ENCODE measurements at places on chromosomes 5 and 9. TPM values are rescaled to one million over a fixed set of nuclear protein-coding genes. Genes with fewer than 3 reads are reported as not detected.

PLPPR1 gene
- polyA plus RNA-seq = 1.4 TPM

DNA sequence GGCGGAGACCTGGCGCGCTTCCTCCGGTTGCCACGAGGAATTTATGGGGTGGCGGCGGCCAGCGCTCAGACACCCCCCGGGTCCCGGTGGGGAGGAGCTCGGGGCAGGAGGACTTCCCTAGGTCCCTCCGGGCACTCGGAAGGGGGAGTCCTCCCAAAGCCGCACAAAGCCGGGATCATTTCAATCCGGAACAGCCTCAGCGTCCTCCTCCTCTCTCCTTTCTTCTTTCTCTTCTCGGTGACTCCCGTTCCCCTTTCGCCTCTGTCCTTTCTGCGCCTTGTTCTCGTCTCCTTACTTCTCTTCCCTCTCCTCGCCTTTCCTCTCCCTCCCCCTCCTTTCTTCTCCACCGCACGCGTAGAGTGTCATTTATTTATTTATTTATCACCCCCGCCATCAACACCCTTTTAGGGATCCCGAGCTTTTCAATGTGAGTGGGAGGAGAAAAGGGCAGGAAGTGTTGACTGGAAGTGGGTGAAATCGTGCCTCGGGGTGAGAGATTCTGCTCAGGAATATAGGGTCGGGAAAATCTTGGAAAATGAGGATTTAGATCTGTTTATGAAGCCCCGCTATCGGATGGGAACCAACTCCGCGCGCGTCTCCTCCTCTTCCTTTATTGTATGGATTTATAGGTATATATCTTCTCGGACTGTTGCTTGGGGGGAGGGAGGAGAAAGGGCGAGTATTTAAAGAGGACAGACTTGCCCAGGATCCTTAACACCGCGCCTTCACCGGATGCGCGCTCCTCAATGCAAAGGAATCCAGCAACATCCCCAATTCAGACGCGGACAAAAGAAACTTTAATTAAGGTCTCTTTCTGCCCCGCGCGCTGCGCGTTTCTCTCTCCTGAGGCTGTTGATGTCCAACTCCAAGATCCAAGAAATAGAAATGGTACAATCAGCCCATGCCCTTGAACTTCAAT is 2.0 kb upstream of the ZNF462 start:
- H3K27me3 ChIP-seq = no peaks in the 10 kb centered on the region
- peak overlapping the region; percentile 68 for H3K4me3 ChIP-seq
- peaks cover 9% of the 10 kb centered on the region for H3K4me1 ChIP-seq
- H3K36me3 ChIP-seq = no peaks in the 10 kb centered on the region

GRCh38 chr5:13943676-13944075 is 812 bp downstream of the DNAH5 start:
- no peaks in the 10 kb centered on the region for H3K36me3 ChIP-seq
- H3K27me3 ChIP-seq = no peaks in the 10 kb centered on the region
- no peak for DNase-seq
- H3K4me3 ChIP-seq = no peak overlapping the region
- no peak overlapping the region for H3K27ac ChIP-seq
- no peaks in the 10 kb centered on the region for H3K4me1 ChIP-seq

GRCh38 chr9:75692309-75692708 is 198.2 kb upstream of the PCSK5 start:
- H3K4me3 ChIP-seq = no peak overlapping the region
- H3K36me3 ChIP-seq = no peaks in the 10 kb centered on the region
- no peak overlapping the region for H3K27ac ChIP-seq

DNA sequence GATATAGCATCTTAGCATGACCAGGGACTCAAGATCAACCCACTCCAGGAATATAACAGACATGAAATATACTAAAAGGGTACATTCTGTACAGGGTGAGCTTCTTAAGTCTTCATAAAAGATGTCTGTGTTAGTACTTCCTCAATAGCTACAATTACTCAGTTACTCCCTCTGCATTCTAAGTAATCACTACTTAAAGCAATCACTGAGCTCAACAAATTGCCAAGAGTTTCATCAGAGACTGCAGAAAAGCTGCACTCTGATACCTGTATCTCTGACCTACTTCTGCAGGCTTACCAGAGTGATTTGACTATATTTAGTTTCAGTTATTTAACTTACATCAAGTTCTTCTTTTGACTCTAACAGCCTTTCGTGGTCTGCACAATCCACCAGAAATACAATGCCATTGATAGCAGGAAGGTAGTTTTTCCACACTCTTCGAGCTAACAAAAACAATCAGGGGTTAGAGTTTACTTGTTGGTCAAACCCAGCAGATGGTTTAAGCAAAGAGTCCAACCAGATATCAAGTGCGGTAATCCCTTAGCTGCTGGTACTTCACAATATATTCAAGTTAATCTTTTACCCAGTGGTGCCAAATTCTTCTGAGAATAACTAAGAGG is 23.3 kb downstream of the SAR1B start:
- H3K4me1 ChIP-seq = no peaks in the 10 kb centered on the region
- H3K36me3 ChIP-seq = peaks cover 25% of the 10 kb centered on the region
- no peak for DNase-seq
- H3K27ac ChIP-seq = no peak overlapping the region
- H3K27me3 ChIP-seq = no peaks in the 10 kb centered on the region
- H3K4me3 ChIP-seq = no peak overlapping the region

GRCh38 chr5:125970631-125971307 is 452.4 kb upstream of the GRAMD2B start:
- DNase-seq = no peak
- H3K4me3 ChIP-seq = no peak overlapping the region
- no peak overlapping the region for H3K27ac ChIP-seq

Data from lung (tissue), 17 donors.